ENCODE measurements at places on chromosomes 12 and 14.
A peak's percentile ranks its signal among the peaks of the same experiment; 100 is the strongest.

- DNase-seq = no peak
These were observed 29.1 kb downstream of the AP5M1 start for GRCh38 chr14:57297852-57298251.

- no peak for DNase-seq
These were observed 41.9 kb upstream of the BDKRB2 start for GRCh38 chr14:96162741-96163140.

GRCh38 chr14:52015411-52016030 lies 26.2 kb downstream of the RTRAF start:
- DNase-seq = peak; percentile 64

DNA sequence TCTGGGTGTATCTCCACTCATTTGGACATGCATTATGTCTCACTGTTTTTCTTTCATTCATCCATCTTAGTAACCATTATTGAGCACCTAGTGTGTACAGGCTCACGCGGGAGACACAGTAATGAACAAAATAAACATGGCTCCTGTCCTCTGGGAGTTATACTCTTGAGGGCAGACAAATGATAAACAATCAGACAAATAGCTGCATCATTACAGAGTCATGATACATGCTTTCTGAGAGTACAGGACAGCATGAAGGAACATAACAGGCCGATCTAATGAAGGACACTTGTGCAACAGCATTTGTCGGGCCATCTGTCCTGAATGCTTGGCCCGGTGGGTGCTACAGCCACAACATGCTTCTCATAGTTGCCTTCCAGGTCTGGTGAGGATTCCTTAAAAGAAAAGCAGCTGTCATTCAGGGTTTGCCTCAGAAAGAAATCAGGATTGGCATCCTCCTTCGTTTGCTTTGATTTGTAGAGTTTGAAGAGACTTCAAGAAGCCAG lies 77.2 kb upstream of the EGLN3 start:
- DNase-seq = no peak

DNA sequence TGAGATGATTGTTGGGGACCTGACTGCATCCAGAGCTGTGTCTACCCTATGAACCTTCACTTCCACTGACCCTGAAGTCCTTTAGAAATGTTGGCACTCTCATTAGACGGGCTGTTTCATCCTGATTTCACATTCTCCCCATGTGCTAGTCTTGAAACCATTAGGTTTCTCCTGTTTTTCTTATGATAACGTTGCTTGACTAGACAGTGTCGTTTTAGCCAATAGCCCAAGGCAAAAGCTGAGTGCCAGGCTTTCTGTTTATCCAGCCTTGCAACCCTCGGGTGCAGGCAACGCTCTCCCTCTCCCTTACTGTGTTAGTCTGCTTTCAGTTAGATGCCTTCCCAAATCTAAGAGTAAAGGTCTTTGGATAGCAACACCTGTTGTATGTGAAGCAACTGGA lies 30.1 kb downstream of the DACT1 start:
- no peak for DNase-seq
